Epithelial cell of esophagus (primary cell): ENCODE measurements at places on chromosomes 6 and 20.

DNA sequence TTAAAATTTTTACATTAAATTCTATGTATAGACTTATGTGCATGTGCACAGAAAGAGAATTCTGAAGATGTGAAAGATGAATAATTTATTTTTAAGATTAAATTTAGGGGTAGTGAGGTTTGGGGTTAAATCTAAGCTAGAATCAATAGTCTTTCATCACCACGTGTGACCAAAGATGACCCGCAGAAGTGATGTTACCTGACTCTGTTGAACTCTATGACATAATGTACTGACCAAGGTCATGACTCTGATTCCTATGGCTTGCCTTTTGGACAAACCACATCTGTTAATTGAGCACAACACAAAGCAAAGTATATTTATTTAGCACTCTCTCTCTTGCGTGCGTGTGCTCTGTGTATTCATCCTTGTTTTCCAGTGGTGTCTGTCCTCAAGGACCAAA is 150.6 kb downstream of the BACH2 start:
- DNase-seq = no peak

DNA sequence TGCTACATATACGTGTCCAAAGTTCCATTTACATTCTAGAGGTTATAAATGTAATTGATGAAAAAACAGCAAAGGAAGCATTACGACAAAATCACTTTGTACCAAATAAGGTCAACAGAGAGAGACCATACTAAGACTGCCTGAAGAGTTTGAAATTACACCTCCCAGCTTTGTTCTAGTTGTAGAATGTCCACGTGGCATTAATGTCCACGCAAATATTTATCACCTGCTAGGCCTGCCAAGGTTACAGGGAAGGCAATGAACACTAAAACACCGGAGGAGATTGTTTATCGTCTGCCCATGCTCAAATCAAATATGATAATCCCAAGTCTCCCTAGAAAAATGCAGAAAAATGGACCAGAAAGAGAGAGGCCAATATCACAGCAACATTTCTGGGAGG is 6.2 kb downstream of the RALGAPA2 start:
- no peak for DNase-seq

- no peak for DNase-seq
Observed at GRCh38 chr20:17518339-17519052, 12.7 kb downstream of the BFSP1 start.

DNA sequence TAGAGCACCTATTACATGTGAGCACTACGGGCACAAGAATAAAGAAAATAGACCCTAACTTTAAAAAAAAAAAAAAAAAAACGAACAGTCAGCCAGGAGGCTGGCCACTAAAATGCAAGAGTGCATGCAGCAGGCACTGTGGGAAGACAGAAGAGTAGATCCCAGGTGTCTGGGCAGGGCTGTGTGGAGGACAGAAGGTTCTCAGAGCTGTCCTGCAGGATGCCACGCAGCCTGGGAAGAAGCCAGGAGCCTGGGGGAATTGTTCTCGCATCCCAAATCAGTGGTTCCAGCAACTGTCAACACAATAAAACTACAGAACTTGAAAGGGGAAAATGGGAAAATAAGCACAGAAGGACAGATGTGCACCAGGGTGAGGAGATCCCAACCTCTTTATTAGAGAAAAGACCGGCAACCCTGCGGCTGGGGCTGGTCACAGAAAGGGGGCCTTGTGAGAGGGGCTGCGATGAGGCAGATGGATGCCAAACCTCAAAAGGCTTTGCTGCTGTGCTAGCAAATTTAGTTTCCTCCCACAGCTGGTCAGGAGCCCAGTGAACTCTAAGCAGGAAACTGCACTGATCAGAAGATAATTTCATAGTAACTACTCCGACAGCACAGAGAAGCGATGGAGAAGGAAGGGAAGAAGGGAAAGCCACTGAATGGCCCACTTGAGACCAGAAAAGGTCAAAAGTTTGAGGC is 30.9 kb downstream of the MAP3K5 start:
- no peak for DNase-seq

GRCh38 chr6:106069478-106069877 is 16.7 kb upstream of the PRDM1 start:
- DNase-seq = peak; percentile 84

GRCh38 chr6:15077006-15077405 is 168.9 kb upstream of the JARID2 start:
- peak; percentile 61 for DNase-seq

DNA sequence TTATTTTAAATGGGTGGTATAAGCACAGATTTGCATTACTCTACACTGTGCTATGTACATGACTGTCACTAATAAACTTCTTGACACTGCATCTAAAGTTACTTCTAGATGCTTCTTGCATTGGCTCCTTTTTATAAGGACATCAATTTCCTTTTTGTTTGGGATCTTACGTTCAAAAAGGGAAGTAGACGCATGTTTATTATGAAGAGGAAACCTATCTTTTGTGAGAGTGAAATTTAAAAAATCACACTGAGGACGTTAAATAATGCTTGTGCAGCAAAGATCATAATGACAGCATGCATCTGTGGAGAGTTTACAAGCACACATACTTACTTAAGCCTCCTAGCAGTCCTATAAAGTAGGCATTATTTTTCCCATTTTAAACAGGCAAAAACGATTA is 479.5 kb downstream of the CD83 start:
- no peak for DNase-seq

GRCh38 chr20:55174635-55175034 is 699.2 kb downstream of the DOK5 start:
- peak; percentile 15 for DNase-seq

GRCh38 chr20:38171675-38172043 is 6.6 kb upstream of the TGM2 start:
- no peak for DNase-seq

- no peak for DNase-seq
Observed at GRCh38 chr6:45818655-45819054, 197.0 kb downstream of the CLIC5 start.

- DNase-seq = peak; percentile 53
Observed at GRCh38 chr20:48523191-48523995, 304.4 kb downstream of the PREX1 start.

GRCh38 chr6:87357479-87358196 is 13.0 kb downstream of the C6orf163 start:
- DNase-seq = no peak

- DNase-seq = no peak
Observed at GRCh38 chr6:82348130-82348529, 15.5 kb upstream of the TPBG start.

DNA sequence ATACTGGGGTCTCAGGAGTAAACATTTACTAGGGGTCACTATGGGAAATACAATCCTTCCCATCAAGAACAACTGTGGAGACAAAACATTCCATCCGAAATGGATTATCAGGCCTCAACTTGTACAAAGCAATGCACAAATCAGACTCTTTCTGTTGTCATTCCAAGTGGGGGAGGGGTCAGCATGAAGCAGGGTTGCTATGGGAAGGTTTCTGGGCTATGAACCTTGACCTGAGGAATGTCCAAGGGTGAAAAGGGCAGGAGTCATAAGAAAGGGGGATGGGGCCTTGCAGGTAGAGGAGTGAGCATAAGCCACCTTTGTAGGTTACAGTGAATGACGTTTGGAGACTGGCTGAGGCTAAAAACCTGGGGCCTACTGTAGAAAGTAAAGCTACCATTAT is 3.1 kb downstream of the METTL24 start:
- no peak for DNase-seq

DNA sequence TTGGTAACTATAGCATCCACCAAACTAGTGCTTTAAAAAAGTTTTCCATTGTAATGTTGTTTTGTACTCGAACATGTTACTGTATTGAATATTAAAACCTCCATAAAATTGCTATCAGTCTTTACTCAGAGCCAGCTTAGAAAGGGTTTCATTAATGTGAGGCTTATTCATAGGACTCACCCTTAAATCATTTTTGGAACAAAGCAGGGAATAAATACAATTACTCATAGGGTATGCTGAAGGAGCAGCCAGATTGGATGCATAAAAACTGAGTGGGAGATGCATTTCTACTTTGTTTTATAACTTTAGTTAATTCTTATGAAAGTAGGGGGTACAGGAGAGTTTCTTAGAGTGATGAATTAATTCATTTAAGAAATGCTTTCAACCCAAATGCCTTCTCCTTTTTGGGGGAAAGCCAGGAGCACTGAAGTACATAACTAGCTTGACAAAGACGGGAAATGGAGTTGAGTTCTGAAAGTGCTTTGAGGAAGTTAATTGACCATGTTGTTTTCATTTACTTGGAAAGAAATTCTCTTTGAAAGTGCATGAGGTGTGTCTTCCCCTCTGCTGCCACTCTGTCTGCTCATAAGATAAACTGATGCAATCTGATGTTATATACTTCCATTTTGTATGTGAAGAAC is 90.3 kb downstream of the RNF144B start:
- no peak for DNase-seq

DNA sequence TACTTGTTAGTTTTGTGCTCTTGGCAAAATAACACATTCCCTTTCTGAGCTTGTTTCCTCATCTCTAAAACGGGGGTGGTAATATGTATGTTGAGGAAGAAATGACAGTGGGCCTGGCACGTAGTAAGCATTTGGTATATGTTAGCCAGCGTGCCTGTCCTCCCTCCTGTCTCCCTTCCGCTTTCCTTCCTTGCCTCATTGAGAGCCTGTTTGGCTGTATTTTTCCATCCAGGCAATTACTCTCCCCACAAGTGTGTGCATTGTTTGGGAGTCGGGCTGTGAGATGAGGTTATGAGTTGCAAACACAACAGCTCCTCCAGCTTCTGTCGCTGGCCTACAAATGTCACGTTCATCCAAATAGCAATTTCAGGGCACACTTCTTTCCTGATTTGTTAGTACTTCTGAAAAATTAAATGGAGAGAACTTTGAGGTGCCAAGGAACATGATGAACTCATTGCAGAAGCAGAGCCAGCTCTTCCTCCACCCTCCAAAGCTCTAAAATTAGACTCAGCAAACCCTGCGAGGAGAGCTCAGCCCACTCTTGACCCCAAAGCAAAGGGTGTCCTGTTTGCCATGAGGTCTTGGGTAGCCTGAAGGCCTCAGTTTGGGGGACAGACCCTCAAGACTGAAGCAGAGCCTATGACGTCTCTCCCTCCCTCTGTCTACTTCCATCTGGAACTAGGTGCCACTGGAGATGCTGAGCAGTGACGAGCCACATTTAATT is 50.7 kb upstream of the TOX2 start:
- DNase-seq = no peak

DNA sequence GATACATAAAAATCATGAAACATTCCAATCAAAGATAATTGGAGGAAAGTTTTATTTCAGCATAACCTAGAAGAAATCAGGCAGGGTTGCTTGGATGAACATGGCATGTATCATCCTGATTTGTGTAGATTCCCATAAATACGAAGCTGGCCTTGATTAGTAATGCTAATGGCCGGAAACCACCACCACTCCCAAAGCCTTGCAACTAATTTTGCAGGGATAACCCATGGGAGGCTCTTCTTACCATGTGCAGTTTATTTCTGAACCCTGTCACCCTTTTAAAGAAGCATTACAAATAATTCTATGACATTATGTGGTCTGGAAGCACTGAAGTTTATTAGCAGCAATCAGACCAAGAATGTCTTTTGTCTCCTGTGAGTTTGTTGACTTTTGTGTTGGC is 80.8 kb downstream of the AIG1 start:
- DNase-seq = no peak

DNA sequence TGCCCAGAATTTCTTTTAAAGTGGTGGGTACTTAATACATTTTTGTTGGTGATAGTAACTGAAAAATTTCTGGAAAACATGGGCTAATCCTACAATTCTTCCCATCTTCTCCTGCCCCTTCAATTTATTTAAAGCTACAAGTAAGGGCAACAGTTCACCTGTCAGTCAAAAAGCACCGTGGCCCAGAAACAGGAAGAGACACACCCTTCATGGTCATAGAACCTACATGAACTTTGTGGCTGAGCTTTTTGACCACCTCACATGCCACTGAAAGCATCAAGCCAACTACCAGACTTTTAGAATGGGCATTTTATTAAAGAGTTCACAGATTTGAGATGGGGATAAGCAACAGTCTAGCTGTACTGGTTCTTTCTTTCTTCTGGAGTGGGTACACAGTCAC is 201.1 kb upstream of the CNR1 start:
- no peak for DNase-seq

GRCh38 chr6:22294301-22294700 is 2.5 kb downstream of the PRL start:
- no peak for DNase-seq

DNA sequence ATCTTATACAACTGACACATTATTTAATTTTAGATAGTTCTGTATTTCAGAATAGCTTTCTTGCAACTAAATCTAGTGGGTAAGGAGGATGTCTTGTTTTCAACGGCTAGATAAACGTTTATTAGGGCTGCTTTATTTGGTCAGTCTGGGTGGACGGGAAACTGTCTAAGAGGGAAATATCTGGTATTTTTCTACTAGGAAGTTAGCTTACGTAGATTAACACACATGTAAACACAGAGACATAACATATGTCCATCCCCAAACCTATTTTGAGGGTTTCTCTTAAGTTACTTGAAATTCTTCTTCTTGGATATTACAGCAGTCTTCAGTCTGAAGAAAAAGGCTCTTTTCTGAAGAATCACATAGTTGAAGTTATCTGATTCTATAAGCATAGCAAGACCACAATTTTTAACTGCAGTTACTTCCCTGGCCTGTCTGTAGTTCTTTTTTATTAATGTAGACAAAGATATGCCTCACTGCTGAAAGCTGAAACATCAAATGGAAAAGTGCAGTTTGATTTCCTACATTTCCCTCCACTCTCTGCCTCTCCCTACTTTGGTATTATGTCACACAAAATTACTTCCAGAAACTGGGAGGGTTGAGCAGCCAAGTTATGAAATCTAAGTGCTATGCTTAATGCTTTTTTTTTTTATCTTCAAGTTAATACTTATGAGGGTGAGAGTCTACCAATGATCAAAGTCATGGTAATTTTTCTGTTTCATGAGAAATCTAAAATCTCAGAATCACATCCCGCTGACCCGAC is 37.4 kb downstream of the PLAGL1 start:
- DNase-seq = no peak

DNA sequence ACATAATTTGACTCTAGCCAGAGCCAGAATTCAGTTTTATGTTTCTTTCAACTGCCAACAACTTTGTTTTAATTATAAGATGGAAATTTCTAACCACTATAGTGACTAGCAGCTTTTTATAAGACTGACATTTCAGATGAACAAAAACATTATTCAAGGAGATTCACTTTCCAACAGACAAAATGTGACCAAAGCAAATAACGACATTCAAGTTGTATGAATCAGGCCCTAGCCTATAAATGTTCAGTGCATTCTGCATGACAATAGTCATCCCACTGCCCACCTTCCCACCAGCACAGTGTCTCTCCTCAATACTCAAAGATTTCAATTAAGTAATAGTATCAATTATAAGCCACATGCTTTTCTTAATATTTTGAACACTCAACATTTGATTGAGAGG is 200.7 kb downstream of the KHDC1L start:
- DNase-seq = no peak
